Uterus (tissue), 4 donors: ENCODE measurements at places on chromosomes 13 and 19. TPM values are rescaled to one million over a fixed set of nuclear protein-coding genes. Genes with fewer than 3 reads are reported as not detected.
A peak's percentile ranks its signal among the peaks of the same experiment; 100 is the strongest.

DNA sequence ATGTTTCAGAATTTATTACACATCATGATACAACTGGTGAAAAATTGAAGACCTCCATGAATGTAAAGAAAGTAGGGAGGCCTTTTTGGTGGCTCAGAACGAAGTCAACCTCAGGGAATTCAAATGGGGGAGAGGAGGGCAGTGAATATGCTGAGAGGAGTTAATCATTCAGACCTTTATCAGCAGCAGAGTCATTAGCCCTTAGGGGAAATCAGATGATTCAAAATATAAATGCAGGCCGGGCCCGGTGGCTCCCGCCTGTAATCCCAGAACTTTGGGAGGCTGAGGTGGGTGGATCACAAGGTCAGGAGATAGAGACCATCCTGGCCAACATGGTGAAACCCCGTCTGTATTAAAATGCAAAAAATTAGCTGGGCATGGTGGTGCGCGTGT lies 80.4 kb upstream of the ZNF420 start:
- no peak for DNase-seq

GRCh38 chr19:22286151-22286810 lies at the start of gene ZNF729:
Gene ZNF729, plus strand, starts transcription at chr19:22286441. Its CDS starts 85 bp downstream, at chr19:22286526.
- DNase-seq, result no peak

- DNase-seq, result no peak
Observed at GRCh38 chr19:30535011-30535410, 162.8 kb downstream of the ZNF536 start.

DNA sequence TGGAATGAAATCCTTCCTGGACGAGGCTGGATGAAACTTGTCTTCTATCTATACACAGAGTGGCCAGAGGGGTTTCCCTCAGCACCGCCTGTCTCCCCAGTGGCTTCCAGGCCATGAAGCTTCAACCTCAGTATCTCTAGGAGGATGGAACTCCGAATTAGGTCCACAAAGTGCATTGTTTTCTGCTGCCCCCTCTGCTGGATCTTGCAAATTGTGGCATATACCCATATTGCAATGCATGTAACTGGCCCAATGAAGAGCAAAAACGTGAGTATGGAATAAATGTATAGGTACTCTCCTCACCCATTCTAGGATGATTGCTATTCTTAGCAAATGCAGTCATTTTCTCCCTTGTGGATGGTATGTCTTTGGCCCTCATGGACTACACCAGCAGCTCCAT lies 14.7 kb upstream of the LILRB4 start:
- no peak for DNase-seq

DNA sequence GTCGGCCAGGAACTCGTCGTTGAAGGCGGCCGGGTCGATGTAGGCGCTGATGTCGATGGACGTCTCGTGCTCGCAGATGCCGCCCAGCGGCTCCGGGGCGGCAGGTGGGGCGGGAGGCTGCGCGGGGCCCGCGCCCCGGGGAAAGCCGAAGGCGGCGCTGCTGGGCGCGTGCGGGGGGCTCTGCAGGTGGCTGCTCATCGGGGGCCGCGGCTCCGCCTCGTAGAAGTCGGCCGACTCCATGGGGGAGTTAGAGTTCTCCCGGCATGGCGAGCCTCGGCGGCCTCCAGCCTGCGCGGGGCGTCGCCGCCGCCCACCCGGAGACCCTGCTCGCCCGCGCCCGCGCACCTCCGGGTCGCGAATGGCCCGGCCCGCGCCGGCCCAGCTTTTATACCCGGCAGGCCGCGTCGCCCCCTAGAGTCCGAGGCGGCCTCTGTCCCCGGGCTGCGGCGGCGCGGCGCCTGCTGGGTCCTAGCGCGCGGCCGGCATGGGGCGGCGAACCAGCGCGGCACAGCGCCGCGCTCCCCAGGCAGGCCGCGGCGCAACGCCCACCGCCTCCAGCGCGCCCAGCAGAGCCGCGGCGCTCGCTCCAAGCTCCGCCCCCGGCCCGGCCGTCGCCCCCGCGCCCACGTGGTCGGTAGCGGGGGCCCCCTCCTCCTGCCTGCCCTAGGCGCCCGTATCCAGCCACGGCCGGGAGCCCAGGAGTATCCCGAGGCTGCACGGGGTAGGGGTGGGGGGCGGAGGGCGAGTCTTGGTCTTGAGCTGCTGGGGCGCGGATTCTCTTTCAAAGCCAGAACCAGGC lies at the start of gene CEBPA:
Gene CEBPA, minus strand, starts transcription at position 360 of the 799 bp plus-strand sequence. Its CDS starts 120 bp downstream, at position 240.
- DNase-seq, result peak; percentile 87

DNA sequence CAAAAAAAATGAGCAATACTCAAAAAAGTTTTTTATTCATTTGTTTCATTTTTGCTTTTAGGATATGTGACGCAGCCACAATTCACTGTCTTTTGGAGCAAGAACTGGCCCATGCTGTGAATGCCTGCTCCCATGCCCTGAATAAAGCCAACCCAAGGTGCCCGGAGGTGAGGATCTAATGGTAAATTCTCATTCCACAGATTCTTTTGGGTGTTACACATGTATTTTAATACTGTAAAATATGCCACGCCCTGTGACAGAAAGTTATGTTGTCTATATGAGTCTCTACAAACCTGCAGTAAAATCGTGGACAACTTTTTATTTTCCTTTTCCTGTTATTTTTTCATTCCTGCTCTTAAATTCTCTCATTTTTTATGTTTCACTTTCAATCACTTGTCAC lies 57.5 kb upstream of the AKAP11 start:
- no peak for DNase-seq

GRCh38 chr19:13099073-13099999 lies 3.3 kb downstream of the LYL1 start:
- peak; percentile 70 for DNase-seq

DNA sequence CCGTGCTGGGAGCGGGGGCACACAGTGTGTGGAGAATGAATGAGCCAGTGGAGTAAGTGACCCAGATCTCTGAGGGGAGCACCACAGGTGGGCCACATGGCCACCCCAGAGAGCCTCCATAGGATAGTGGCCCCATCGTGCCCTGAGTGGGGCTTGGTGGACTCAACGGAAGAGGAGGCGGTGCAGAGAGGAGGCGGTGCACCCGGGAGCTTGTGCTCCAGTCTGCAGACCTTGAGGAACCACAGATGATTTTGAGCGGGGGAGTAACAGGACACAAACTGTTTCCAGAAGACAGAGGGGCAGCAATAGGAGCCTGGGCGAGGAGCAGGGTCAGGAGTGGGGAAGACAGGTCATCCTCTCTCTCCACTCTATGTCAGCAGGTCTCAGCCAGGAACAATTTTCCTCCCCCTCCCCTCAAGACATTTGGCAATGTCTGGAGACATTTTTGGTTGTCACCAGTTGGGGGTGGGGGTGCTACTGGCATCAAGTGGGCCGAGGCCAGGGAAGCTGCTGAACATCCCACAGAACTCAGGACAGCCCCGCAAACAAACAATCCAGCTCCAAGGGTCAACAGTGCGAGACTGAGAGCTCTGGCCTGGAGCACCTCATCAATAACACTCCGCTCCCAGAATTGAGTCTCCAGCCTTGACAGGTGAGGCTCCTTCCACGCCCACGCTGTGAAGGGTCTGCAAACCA lies 182.2 kb downstream of the USP12 start:
- DNase-seq, result no peak

GRCh38 chr19:39833464-39834286 lies at the start of gene DYRK1B:
Gene DYRK1B, minus strand, starts transcription at chr19:39834162. Its CDS starts 2,295 bp downstream, at chr19:39831867.
- peak; percentile 98 for DNase-seq

The SYNE4 gene
- total RNA-seq, result 0.24 TPM

The RFPL4AL1 gene
- total RNA-seq, result not detected

The BCAM gene
- total RNA-seq, result 171 TPM

The EMP3 gene
- 23.8 TPM for total RNA-seq

The GDF15 gene
- total RNA-seq, result 13.1 TPM

The S1PR2 gene
- total RNA-seq, result 16.8 TPM

The CKM gene
- not detected for total RNA-seq

The PEAK3 gene
- total RNA-seq, result not detected

The POLR1G gene
- total RNA-seq, result 0.26 TPM

The MAST1 gene
- not detected for total RNA-seq

The APLP1 gene
- not detected for total RNA-seq

The C5AR2 gene
- total RNA-seq, result 0.29 TPM
